ENCODE measurements at places on chromosomes 11 and 22. TPM values are rescaled to one million over a fixed set of nuclear protein-coding genes. Genes with fewer than 3 reads are reported as not detected.

Gene MED15
- polyA plus RNA-seq, result 37.0 TPM

Gene TRIM5
- polyA plus RNA-seq, result 25.9 TPM

Gene SNU13
- polyA plus RNA-seq, result 484 TPM

Gene IGLL5
- polyA plus RNA-seq, result not detected

Gene MYBPC3
- polyA plus RNA-seq, result not detected

- no peaks in the 10 kb centered on the region for H3K27me3 ChIP-seq
- H3K36me3 ChIP-seq, result no peaks in the 10 kb centered on the region
- H3K27ac ChIP-seq, result no peak overlapping the region
- DNase-seq, result no peak
Observed at GRCh38 chr11:22433094-22433455, 94.9 kb downstream of the SLC17A6 start.

GRCh38 chr11:62552485-62553079, 6.0 kb upstream of the AHNAK start:
- peaks cover 70% of the 10 kb centered on the region for H3K4me1 ChIP-seq
- peak overlapping the region; percentile 56 for H3K27ac ChIP-seq
- no peak for DNase-seq
- no peaks in the 10 kb centered on the region for H3K27me3 ChIP-seq
- no peak overlapping the region for H3K4me3 ChIP-seq
- no peaks in the 10 kb centered on the region for H3K36me3 ChIP-seq

DNA sequence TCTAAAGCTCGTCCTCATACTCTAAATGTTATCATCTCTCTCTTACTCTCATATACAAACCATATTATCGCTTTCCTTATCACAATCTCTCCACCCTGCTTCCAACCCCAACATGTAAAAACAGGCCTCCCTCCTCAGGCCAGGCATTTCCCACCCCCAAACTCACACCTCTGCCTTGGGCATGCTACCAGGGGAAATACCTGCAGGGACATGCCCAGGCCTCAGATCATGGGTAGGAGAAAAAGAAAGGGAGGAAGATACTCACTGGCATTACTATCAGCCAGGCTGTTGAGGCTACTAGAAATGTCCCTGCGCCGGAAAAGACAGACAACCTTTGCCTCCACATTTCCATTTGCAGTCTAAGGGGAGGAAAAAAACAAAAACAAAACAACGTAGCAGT, 1.8 kb downstream of the MTA2 start:
- peak overlapping the region; percentile 91 for H3K4me3 ChIP-seq
- peaks cover 28% of the 10 kb centered on the region for H3K36me3 ChIP-seq
- no peak for DNase-seq

Gene OR8D4
- not detected for polyA plus RNA-seq

Gene SLC22A6
- polyA plus RNA-seq, result not detected

- H3K4me3 ChIP-seq, result peak overlapping the region; percentile 90
- H3K4me1 ChIP-seq, result peaks cover 3% of the 10 kb centered on the region
- no peaks in the 10 kb centered on the region for H3K27me3 ChIP-seq
- no peaks in the 10 kb centered on the region for H3K36me3 ChIP-seq
Observed at GRCh38 chr11:6233984-6234386, 451 bp downstream of the FHIP1B start.

Measured in GM12878 (cell line).